ENCODE measurements at places on chromosomes 12 and 14.

- no peak for ATAC-seq
These were observed 108.8 kb downstream of the CNTN1 start for GRCh38 chr12:40801082-40801481.

DNA sequence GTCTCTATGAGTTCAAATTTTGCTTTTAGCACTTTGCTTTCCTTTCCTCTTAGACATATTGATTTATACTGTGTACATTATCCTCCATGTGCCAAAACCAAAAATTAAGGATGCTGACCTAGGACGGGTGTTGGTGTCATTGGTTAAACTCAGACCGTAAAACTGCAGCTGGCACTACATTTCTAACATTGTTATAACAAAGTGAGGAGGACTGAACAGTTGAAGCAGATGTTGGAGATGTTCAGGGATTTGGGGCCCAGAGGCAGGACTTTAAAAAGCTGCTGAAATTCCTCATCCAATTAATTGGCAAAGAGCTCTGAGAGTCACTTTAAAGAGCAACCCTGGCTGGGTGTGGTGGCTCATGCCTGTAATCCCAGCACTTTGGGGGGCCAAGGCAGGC lies 72.4 kb downstream of the TMTC1 start:
- ATAC-seq, result no peak

GRCh38 chr12:19979584-19979983 lies 388.8 kb upstream of the PDE3A start:
- ATAC-seq, result no peak

DNA sequence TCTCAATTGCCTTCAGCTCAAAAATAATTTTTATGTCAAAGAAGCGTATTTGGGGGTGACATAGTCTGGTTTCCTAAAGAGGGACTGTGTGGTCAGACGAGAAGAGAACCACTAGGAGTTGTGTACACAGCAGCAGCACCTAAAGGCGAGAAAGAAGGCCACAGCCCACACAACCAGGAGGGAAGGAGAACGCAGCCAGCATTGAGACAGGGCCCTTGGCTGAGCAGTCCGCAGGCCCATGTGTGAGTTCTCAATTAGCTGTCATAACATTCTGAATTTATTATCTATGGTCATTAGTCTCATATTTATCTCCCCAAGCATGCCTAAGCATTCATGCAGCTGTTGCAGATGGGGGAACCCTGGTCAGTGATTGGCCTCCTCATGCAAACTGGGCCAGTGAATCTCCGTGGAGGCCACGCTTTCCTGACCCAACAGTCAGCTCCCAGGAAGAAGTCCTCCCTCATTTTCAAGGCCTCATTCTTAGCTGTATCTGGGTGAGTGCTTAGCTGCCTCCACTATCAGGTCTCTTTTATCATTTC lies 81.2 kb upstream of the ATF7IP start:
- ATAC-seq, result no peak

GRCh38 chr14:69285661-69286255 lies 25.8 kb downstream of the GALNT16 start:
- ATAC-seq, result no peak

- ATAC-seq, result no peak
These were observed 33.4 kb downstream of the ANO4 start for GRCh38 chr12:100827901-100828520.

GRCh38 chr12:115349711-115350110 lies 665.7 kb upstream of the TBX3 start:
- ATAC-seq, result no peak

DNA sequence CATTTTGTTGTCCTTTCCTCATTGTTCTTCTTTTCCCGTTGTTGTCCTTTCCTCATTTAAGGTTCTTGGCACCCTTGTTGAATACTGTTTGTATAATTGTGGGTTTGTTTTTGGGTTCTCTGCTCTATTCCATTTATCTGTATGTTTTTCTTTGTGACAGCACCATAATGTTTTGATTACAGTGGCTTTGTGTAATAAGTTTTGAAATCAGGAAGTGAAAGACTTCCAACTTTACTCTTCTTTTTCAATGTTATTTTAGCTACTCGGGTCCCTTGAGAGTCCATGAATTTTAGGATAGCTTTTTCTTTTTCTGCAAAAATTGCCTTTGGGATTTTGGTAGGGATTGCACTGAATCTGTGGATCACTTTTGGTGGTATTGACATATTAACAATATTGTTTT lies 28.1 kb downstream of the ETNK1 start:
- no peak for ATAC-seq

DNA sequence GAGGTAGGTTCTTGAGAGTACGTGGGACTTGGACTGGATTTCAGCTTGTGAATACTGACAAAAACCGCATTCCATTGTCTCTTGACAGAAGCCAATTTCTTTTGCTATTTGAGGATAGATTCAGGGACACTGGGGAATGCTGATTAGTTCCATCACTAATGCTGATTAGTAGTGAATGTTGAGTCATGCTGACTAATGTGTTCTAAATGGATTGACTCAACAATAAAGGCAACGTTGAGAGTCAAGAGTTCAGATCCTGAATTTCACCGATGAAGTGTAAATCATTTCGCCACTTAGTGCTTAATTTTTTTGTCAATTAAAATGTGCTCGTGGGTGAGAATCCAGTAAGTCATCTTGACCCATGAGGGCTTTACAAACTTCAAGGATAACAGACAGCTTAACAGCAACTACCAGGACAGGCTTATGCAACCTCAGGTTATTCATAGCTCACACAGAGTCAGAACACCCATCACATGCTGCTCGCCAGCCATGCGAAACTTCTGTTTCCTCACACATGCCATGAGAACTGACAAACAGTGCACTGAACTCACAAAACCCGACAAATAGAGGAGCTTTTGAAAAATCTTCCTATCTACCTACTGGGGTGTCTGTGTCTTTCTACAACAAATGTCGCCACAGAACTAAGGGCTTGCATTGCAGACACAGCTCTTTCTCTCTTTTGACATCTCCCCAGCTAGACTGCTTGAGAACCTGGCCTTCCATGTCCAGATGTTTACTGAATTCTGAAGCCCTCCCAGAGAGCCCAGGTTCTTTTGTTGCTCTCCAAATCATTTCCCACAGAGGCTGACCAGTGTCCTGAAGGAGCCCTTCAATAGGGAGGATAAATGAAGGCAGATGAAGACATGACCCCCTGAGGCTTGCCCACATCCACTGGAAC lies 316.4 kb downstream of the ZFP36L1 start:
- peak; percentile 55 for ATAC-seq

DNA sequence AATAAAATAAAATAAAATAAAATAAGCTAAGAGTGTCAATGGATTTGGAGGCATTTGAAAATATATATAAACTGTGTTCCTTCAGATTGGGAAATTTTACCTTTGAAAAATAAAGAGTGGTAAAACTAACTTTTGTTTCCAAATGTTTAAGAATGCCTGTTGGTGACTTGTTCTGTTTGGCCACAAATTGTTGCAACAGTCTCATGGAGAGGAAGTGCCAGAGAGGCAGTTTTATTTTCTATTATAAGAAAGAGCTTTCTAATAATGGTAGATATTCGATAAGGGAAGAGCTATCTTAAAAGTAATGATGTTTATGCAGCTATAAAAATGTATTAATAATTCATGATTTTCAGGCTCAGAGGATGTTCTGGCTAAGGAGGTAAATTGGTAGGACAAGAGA lies 68.8 kb upstream of the MDGA2 start:
- ATAC-seq, result no peak

DNA sequence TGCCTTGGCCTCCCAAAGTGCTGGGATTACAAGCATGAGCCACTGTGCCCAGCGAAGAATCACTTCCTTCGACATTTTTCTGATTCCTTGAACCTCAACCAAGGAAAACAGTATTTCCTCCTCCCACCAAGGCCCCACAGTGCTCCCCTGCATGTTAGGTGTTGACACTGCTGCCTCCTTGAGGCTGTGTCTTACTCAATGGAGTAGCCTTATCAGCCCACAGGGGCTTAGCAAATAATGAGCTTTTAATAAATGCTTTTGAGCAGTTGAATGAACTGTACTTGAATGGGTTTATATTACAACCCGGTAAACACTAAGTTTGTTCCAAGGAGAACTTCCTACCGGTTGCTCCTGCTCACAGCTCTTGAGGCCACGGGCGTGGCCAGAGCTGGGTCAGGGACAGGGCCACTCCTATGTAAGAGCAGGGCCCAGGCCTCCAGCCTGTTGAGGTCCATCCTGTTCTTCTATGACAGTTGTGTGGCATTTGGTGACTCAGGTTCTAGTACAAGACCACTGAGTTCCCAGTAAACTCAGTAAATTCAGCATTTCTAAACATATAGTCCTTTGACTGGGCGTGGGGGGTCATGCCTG lies 36.8 kb upstream of the TUBA1A start:
- no peak for ATAC-seq

- ATAC-seq, result no peak
These were observed 427.5 kb upstream of the MGAT4C start for GRCh38 chr12:86683568-86684304.

DNA sequence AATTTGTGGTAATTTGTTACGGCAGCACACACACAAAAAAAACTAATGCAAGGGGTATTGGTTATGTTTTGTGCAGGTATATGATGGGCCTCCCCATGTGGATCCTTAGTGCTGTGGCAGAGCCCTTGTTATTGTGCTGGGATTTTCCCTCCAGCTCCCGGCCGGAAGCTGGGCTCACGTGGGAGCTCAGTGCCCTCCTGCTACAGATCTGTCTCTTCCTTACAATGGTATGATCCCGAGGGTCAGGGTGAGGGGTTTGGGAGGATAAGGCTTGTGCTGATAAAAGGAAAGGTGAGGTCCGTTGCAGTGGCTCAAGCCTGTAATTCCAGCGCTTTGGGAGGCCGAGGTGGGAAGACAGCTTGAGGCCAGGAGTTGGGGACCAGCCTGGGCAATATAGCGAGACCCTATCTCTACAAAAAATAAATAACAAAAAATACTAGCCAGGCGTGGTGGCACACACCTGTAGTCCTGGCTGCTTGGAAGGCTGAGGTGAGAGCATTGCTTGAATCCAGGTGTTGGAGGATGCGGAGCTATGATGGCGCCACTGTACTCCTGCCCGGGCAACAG lies 861 bp upstream of the SLC48A1 start:
- ATAC-seq, result no peak

DNA sequence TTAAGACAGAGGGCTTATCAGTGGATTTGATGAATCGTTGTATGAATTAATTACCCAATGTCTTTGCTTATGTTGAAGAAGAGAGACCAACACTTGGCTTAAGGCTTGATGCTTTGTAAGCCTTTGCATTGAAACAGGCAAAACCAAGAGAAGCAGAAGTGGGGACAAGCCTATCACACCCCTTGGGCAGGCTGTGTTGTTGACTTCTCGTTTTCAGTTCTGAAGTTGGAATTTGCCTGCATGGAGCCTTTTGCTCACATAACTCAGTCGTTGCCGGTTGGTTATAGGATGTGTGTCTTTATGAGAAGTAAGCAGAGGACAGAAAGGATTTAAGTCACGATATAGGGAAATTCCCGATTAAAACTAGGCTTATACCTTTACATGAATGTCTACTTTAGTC lies 94.7 kb downstream of the CCDC92 start:
- ATAC-seq, result no peak

DNA sequence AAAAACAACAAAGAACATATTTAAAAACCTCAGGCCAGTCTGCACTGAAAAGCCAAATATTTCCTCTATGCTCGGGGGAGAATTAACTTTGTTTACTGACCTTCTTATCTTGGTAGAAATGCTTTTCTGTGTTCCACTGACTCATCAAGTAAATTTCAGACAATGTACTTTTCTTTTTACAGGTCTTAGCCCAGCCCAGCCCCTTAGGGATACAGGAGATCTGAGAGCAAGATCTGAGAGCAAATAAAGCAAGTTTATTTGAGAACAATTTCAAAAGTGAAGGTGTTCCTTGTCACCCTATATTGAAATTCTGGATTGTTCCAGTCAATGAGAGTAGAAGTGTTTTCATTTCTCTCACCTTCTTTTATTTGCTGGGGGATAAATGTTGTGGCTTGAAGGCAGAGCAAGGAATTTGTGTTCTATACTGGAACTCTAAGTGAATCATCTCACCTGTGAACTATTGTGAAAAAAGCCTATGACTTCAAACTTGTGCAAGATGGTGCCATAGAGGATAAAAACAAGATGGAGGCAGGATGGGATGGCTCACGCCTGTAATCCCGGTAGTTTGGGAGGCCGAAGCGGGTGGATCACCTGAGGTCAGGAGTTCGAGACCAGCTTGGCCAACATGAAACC lies 7.9 kb upstream of the GPRC5A start:
- no peak for ATAC-seq

GRCh38 chr14:54498095-54498531 lies 9.3 kb upstream of the GMFB start:
- ATAC-seq, result no peak

GRCh38 chr12:69241438-69242092 lies 2.2 kb downstream of the CPSF6 start:
- no peak for ATAC-seq

GRCh38 chr12:111363578-111363977 lies 5.3 kb downstream of the PHETA1 start:
- no peak for ATAC-seq

DNA sequence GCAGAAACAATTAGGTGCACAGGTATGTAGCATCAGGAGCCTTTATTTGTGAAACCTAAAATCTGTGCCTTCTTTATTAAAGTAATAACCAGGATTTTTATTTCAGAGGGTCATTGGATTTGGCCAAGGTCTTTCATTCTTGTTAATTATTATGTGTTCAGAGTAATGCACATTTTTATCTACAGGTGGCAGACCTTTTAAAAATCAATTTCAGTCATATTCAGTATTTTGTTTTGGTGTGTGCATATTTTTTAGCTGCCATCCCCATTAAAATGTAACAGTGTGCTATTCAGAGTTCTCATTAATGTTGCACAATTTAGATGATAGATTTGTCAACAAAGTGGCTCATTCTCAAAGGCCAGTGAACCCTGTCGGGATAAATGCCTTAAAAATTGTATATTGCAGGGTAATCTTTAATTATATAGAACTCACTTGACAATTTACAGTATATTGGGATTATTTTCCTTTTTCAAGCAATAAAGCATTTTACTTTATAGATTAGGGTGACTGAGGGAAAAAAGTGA lies 319.3 kb upstream of the SOX5 start:
- no peak for ATAC-seq

DNA sequence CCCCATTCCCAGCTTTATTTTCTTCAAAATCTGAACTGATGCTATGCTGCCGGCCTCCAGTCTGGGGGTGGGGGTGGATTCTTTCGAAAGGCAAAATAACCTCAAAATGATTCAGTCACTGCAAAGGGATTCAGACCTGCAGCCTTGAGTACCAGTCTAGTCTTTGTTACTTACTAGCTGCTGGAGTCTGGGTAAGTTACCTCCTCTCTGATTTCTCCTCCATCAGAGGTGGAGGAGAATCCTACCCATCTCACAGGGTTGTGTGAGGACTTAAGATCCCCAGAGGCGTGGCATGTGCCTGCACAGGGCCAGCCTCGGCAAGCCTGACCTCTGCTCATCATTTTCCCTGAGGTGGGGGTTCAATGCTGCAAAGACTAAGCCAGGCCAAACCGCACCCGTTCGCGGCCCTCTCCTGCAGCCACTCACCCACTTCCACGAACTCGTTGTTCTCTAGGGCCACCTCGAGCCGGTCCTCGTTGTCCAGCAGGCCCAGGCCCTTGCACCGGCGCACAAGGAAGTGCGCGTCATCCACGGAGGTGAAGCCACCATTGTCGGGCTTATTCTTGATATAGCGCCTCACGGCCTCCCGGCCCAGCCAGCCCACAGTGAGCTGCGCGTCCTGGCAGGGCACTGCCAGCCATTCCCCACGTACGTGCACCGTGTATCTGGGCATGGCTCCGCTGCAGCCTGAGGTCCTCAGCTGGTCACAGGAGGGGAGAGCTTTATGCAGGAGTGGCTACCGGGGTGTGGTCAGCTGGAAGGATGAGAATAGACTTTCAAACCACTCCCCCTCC lies 709 bp downstream of the HAL start:
- ATAC-seq, result no peak
